ENCODE measurements at places on chromosomes 6 and 20. TPM values are rescaled to one million over a fixed set of nuclear protein-coding genes. Genes with fewer than 3 reads are reported as not detected.

Gene ACTL10
- total RNA-seq = 1.1 TPM

GRCh38 chr20:59346061-59346460 lies 45.6 kb downstream of the EDN3 start:
- DNase-seq = no peak

DNA sequence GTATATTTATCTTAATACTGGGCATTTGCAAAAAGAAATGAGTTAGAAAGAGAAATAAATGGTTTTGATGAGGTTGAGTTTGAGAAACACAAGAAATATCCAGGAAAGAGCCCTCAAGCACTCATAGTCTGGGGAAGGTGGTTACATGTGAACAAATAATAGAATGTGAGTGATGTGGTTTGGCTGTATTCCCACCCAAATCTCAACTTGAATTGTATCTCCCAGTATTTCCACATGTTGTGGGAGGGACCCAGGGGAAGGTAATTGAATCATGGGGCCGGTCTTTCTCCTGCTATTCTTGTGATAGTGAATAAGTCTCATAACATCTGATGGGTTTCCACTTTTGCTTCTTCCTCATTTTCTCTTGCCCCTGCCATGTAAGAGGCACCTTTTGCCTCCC lies 334.1 kb downstream of the COL12A1 start:
- peak; percentile 89 for DNase-seq

DNA sequence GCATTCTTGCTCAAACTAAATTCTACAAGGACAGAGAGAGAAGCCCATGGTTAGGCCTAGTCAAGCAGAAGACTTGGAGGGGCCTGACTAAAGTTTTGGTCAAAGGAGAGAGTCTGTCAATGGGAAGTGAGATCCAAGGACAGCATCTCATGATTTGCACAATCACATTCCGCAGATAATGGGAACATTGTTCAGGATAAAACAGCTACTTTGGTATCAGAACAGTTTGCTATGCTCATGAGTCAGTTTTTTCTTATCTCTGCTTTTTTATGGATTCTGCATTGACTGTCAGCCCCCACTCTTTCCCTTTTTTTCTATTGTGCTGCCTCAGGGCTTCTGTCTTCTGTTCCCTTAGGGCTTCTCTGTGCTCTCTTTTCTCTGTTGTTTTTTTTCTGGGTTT lies 28.6 kb downstream of the AKAP7 start:
- no peak for DNase-seq

- no peak for DNase-seq
These were observed 157.5 kb downstream of the SMOC2 start for GRCh38 chr6:168598251-168599117.

DNA sequence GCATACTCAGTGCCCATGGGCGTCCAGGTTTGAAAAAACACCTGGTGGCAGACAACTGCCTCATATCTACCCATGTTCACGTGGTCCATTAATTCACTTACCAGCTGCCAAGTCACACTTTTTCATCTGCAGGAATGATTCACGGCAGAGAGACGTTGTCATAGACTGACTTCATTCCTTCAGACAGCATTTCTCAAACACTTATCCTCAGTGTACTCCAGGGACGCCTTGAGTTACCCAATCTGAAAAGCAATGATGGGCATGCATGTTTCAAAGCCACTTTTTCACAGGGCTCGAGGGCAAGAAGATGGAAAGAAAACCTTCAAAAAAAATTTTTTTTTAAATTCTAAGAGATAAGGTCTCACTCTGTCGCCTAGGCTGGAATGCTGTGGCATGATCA lies 6.0 kb downstream of the MMP24OS start:
- peak; percentile 55 for DNase-seq

GRCh38 chr6:1479095-1479494 lies 89.7 kb downstream of the FOXF2 start:
- DNase-seq = no peak
